NCI-H1436 (cell line): ENCODE measurements at places on chromosomes 16 and 17.

GRCh38 chr17:21268596-21269188, 15.5 kb upstream of the NATD1 start:
- DNase-seq: no peak

GRCh38 chr17:64016231-64016784, 4.1 kb downstream of the ICAM2 start:
- DNase-seq: no peak

- DNase-seq: no peak
These were observed 22.5 kb upstream of the SLC35B1 start for GRCh38 chr17:49730078-49730784.

DNA sequence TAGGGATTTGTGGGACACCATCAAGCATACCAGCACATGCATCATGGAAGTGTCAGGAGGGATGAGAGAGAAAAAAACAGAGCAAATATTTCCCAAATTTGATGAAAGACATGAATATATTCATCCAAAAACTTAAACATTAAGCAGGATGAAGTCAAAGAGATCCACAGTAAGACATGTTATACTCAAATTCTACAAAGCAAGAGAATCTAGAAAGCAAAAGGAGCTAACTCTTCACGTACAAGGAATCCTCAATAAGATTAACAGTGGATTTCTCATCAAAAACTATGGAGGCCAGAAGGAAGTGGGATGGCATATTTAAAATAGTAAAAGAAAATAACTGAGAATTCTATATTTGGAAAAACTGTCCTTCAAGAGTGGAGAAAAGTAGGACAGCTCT, 374.8 kb downstream of the ZFHX3 start:
- DNase-seq: peak; percentile 7

DNA sequence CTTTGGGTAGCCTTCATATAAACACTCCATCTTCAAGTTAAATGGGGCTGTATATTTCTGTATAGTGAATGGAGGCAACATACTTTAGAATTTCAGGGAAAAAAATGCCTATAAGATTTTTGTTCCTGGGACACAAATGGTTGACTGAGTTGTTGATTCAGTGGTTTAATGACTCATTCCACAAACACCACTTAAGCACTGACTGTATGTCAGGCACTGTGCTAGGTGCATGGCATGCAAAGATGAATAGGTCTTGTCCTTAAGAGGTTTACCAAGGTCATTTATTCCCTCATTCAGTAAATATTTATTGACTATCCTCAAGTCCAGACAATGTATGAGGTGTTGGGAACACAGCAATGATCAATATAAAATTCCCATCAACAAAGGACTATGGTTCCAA, 417.1 kb downstream of the CA10 start:
- DNase-seq: no peak

- DNase-seq: no peak
These were observed 112.7 kb downstream of the TANC2 start for GRCh38 chr17:63078707-63079106.

DNA sequence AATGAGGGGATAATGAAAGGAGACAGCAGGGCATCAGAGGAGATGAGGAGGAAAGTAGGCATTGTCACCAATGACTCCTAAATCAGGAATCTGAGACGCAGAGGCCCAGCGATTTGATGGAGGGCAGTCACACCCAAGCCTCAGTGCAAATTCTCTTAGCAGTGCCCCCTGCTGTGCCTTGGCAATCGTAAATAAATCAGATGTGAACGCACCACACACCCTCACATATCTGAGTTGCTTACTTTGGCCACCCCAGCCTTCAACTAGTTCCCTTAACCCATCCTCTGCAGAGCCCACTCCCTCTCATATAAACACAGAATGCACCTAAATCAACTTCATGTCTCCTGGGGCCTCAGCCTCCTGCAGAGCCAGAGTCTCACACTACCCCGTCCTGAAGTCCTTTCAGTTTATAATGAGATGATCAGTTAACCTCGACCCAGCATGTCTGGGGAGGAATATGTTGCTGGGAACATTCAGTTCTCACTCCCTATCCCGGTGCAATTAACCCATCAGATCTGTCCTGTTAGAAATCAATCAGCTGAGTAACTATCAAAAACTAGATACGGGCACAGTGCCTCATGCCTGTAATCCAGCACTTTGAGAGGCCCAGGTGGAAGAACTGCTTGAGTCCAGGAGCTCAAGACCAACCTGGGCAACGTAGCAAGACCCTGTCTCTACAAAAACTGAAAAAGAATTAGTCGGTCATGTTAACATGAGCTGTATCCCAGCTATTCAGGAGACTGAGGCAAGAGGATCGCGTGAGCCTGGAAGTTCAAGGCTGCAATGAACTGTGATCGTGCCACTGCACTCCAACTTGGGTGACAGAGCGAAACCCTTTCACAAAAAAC, 78.4 kb downstream of the SLC39A11 start:
- no peak for DNase-seq

- no peak for DNase-seq
These were observed 26.2 kb downstream of the GPRC5B start for GRCh38 chr16:19858340-19859018.

GRCh38 chr16:72427051-72427782, 255.3 kb upstream of the PMFBP1 start:
- DNase-seq: no peak

DNA sequence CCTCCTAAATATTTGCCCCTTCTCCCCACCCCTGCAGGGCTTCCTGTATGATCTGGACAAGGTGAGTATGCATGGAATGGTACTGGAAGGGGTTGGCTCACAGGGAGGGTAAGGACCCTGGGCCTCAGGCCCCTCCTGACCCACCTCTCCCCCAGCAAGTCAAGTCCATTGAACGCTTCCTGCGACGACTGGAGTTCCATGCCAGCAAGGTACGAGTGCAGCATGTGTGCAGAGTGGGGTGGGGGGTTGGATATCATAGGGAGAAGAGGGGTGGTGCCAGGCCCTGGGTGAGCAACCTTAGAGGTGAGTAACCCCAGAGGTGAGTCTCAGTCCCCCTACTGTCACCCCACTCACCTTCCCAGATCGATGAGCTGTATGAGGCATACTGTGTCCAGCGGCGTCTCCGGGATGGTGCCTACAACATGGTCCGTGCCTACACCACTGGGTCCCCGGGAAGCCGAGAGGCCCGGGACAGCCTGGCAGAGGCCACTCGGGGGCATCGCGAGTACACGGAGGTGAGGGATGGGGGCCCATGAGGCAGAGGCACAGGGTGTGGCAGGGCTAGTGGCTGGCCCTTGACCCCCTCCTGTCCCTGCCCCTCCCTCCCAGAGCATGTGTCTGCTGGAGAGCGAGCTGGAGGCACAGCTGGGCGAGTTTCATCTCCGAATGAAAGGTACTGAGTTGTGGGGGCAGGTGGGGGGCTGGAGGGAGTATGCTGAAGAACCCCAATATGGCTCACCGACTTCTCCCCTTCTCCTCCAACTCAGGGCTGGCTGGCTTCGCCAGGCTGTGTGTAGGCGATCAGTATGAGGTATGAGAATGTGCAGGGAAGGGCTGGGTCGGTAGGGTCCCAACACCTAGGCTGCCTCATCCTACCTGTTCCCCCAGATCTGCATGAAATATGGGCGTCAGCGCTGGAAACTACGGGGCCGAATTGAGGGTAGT, 11.3 kb downstream of the RIPOR1 start:
- no peak for DNase-seq

- no peak for DNase-seq
These were observed 3.8 kb downstream of the MARF1 start for GRCh38 chr16:15639061-15639568.

DNA sequence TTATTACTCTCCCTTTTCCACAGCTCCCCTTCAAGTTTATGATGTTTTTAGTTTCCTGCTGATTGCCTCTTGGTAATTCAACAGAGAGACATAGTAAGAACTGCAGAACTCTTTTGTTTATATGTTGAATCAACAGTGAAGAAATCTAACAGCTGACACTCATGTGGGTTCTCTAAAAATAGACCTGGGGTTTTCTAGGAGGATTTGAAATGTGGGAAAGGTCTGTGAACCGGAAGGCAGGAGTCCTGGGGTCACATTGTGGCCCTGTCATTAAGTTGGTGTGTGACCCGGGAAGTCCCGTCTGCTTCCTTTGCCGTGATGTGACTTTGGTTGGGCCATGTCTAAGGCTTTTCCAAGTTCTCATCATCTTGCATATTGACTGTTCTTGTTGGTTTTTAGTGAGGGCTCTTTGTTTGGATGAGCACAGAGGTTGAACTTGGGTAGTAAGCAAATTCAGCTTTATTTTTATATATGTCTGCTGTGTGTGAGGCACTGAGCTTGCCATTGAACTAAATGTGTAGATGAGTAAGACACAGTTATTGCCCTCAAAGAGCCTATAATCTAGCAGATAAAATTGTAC, 48.5 kb upstream of the HS3ST3A1 start:
- no peak for DNase-seq

- no peak for DNase-seq
These were observed 29.6 kb downstream of the C16orf82 start for GRCh38 chr16:27096375-27096774.

DNA sequence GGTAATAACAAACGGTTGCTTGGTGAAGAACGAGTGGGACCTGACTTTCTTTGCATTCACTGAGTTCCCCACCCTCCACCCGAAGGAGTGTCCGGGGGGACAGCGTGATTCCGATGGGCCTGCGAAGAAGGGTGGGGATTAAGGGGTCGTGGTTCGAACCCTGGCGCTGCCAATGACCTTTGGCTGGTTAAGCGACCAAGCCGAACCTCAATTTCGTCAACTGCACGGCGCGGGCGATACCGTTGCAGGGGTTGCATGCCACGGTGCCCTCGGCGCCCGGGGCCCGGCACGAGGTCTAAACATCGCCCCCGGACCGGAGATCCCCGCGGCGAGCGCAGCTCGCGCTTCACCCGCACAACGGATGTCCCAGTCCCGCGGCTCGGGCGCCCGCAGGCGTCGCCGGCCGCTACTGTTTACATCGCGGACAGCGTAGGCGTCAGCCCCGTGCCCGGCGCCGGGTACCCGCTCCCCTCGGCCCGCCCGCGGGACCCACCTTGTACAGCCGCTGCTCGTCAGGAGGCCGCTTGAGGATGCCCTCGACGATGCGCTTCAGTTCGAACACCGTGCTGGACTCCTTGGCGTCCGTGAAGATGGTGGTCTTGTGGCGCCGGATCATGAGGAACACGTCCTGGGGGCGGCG, 460 bp downstream of the ELOB start:
- DNase-seq: no peak

DNA sequence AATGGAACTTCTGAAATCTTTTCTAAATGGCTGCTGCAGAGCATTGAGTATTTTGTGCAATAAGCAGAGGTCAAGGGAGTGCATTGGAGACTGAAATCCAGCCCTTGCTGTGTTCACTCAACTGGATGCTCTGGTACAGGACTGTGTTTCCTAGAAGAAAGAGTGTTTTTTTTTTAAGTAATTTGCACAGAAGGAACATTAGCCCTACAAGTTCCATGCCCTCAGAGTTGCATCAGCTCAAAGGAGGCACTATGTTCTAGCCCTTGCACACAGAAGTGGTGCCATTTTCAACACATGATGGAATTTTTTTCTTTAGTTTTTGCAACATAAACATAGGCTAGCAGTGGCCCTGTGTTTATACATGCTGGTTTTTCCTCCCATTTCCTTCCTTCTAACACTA, 144.1 kb upstream of the HLF start:
- DNase-seq: no peak

GRCh38 chr17:66970797-66971196, 6.3 kb downstream of the CACNG4 start:
- DNase-seq: no peak

- no peak for DNase-seq
These were observed 12.1 kb downstream of the GLP2R start for GRCh38 chr17:9837551-9838471.

DNA sequence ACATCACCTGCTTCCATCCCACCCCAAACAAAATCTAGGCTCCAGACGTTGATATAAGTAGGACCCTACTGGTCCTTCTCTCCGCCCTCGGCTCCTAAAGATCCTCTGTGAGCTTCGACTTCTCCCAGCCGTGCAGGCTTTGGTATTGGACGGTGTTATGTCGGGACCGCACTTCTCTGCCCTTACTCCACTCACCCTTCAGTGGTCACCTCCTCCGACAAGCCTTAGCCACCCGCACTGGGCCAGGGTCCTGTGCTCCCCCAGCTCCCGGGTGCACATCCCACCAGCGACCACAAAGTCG, 1.6 kb downstream of the PSMB10 start:
- DNase-seq: no peak

GRCh38 chr17:64115043-64115698, 14.8 kb downstream of the ERN1 start:
- no peak for DNase-seq
